CD4-positive, alpha-beta T cell (primary cell): ENCODE measurements at places on chromosomes 5 and 9. TPM values are rescaled to one million over a fixed set of nuclear protein-coding genes. Genes with fewer than 3 reads are reported as not detected.

MED7 gene
- total RNA-seq = 7.0 TPM

INVS gene
- total RNA-seq = 13.6 TPM

HOMER1 gene
- total RNA-seq = 2.1 TPM

FOXD4L6 gene
- not detected for total RNA-seq

BHMT gene
- not detected for total RNA-seq

DOLPP1 gene
- 3.6 TPM for total RNA-seq

CATSPER3 gene
- 0.56 TPM for total RNA-seq

TMEM232 gene
- total RNA-seq = 1.1 TPM

SPRY4 gene
- 0.34 TPM for total RNA-seq

SURF6 gene
- total RNA-seq = 15.9 TPM

MYMK gene
- total RNA-seq = not detected
